ENCODE measurements at places on chromosomes 1 and 21.

- no peak for DNase-seq
Observed at GRCh38 chr1:18901147-18901951, 1.0 kb downstream of the ALDH4A1 start.

DNA sequence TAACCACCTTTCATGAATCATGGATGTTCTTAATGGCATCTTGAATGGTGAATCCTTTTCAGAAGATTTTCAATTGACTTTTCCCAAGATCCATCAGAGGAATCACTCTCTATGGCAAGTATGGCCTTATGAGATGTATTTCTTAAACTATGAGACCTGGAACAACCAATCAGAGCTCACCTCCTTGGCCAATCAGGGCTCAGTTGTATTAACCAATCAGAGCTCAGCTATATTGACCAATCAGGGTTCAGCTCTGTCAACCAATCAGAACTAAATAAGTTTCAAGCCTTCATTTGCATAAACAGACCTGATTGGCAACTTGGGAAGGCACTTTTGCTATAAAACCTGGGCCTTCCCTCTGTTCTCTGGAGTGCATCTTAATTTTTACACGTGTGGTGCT is 13.6 kb upstream of the FAM3B start:
- no peak for DNase-seq

- DNase-seq: no peak
Observed at GRCh38 chr1:221625026-221625425, 116.9 kb downstream of the DUSP10 start.

DNA sequence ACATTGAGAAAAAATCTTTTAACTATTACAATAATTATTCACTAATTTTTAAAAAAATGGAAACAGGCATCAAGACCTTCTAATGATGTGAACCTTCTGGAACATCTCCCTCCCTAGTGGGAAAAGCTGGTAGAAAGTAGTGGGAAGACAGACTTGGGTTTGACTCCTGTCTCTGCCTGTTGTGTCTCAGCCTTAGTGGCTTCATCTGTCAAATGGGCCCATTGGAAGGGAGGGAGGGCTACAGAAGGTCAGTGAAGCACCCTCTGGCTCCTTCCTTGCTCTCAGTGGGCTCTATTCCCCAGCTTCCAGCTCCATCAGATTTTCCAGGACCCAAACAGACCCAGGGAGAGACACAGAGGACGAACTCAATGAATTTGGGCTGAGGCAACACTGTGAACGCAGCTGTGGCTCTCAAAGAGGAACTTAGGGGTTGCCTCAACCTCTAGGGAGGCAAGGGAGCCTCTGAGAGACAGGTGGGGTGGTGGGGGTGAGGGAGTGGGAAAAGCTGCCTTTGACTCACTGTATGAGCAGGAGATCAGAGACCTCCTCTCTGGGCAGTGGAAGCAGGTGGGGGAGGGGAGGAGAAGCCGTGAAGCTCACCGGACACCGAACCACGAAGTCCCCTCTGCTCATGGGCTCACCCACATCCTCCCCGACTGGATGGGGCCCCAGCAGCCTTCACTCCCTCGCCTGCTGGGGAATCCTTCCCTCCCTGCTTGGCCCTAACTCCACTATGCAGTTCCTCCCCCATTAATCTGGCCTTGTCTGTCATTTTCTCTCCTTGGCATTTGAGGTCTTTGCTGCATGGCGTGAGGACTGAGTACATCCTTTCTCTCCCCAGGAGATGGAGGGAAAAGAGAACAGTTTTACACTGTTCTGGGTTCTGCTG is 4.5 kb downstream of the CNR2 start:
- no peak for DNase-seq

DNA sequence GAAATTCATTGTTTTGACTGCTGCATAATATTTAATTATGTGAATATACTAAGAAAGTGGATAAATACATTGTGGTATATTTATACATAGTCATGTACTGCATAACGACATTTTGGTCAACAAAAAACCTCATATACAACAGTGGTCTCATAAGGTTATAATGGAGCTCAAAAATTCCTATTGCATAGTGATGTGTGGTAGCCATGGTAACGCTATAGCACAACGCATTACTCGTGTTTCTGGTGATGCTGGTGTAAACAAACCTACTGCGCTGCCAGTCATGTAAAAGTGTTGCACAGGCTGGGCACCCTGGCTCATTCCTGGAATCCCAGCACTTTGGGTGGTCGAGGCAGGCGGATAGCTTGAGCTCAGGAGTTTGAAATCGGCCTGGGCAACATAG is 52.6 kb upstream of the NHLH2 start:
- no peak for DNase-seq

- no peak for DNase-seq
Observed at GRCh38 chr21:35225573-35225972, 176.5 kb upstream of the RUNX1 start.

- no peak for DNase-seq
Observed at GRCh38 chr21:20026543-20026942, 971.7 kb upstream of the NCAM2 start.

DNA sequence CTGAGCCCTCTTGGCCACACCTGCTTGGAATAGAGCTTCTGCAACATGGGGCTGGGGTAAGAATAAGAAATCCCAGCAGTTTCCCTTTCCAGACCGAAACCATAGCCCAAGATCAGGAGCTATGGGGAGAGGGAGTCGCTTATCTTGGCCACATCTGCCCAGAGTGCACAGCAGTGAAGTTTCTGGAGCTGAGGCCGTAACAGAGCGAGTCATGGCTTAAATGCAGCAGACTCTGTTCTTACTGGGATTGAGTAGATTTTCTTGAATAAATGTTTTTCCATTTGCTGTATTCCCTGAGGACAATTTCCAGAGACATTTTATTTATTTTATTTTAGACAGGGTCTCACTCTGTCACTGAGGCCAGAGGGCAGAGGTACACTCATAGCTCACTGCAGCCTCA is 33.5 kb downstream of the CFAP57 start:
- DNase-seq: no peak

DNA sequence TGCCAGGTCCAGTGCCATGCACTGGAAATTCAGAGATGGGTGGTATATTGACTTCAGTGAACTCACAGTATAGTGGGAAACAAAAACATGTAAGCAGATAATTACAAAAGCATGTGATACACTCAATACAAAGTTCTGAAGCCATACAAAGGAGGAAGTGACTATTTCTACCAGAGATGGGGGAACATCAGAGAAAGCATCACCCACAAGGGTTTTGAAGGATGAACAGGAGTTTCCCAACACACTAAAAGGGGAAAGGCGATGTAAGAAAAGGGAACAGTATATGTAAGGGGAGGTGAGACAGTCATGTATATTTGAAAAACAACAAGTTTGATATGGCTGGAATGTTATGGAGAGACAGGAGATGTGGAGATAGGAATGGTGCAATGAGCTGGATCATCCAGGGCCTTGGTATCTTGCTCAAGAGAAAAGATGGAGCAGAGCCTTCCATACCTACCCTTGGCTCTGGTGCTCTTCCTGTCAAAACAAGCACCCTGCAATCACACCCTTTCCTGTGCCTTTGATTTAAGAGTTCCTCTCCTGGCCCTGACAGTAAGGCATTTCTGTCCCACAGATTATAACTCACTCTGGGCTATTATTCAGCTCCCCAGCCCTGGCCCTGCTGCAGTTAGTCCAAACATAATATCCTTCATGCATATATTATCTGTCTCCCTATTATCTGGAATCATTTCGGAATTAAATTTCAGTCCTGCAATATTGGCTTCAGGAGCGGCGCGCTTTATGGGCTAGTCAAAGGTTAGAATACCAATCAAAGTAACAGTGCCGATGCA is 60.5 kb downstream of the DMAP1 start:
- DNase-seq: no peak

DNA sequence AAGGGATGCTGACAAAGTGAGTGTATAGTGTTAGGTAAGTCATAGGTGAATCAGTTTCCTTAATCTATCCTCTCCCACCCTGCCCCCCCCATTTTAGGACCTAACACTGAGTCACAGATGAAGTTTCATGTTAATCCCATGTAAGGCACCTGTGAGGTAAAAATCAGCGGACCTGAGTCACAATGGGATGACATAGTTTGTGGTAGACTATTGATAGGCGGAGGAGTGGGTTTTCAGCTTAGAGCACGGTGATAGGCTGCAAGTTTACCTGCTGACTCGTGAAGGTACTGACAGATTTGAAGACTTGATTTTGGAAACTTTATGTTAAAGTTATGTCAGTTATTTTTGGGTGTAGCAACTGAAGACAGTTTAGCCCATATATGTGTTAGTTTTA is 1.7 kb downstream of the TOR1AIP1 start:
- peak; percentile 56 for DNase-seq

DNA sequence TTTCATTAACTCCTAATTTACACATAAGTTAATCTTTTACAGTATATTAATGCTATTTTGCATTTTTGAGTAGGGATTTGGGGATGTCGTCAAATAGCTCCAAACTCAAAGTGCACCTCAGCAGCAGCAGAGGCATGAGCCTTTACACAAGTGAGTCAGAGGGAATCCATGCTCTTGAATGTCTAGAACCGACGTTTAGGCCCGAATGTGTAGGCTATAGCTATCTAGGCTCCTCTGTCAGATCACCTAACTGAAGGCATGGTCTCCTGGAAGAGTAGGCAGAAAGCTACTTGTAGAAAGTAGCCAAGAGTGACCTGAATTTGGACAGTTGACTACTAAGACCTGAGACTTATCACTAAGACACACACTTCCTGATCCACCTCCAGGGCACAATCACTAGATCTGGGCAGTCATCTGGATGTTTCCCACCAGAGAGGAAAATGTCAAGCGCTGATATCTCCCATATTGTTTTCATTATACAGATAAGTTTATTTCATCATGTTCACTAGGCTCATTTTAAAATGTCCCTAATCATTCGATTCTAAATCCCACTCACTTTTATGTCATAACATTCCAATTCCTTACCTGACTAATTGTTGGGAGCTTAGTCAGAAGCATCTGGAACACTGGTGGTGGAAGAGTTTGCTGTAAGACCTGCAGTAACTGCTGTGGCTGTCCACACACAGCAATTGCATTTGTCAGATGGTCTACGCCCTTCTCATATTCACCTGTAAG is 15.3 kb downstream of the TOMM20 start:
- DNase-seq: no peak

DNA sequence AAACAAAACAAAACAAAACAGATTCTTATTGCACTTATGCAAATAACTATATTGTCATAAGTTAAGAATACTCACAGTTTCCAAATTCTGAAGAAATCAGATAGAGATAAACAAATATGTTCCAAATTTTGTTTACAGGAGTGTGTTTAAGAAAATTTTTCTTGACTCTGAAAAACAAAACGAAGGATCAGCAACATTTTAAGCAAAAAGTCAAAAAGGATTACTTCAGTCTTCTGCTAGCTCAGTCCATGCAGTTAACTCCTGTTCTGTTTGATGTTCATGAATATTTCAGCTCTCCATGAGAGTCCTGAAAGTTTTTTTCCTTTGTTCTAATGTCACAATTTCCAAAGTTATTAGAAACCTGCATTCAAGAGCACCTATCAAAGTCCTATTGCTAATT is 33.2 kb upstream of the KLF18 start:
- no peak for DNase-seq

- DNase-seq: no peak
Observed at GRCh38 chr1:201609661-201610318, 70.9 kb downstream of the NAV1 start.

DNA sequence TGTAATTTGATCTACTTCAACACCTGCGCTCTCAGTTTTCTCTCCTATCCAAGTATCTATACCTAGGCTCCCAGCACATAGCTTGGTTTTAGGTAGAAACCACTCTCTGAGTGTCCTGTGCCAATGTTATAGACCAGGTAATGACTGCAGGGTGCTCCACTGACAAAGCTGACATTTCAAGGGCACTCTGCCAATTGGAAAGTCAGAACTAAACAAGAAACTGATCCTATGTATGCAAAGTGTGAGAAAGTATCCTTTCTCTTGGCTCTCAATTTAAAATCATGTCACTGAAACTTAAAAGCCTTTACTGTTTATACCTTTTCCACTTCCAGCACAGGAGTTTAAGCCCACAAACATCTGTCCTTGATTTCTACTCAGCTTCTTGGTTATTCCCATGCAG is 45.0 kb upstream of the AIM2 start:
- DNase-seq: no peak

DNA sequence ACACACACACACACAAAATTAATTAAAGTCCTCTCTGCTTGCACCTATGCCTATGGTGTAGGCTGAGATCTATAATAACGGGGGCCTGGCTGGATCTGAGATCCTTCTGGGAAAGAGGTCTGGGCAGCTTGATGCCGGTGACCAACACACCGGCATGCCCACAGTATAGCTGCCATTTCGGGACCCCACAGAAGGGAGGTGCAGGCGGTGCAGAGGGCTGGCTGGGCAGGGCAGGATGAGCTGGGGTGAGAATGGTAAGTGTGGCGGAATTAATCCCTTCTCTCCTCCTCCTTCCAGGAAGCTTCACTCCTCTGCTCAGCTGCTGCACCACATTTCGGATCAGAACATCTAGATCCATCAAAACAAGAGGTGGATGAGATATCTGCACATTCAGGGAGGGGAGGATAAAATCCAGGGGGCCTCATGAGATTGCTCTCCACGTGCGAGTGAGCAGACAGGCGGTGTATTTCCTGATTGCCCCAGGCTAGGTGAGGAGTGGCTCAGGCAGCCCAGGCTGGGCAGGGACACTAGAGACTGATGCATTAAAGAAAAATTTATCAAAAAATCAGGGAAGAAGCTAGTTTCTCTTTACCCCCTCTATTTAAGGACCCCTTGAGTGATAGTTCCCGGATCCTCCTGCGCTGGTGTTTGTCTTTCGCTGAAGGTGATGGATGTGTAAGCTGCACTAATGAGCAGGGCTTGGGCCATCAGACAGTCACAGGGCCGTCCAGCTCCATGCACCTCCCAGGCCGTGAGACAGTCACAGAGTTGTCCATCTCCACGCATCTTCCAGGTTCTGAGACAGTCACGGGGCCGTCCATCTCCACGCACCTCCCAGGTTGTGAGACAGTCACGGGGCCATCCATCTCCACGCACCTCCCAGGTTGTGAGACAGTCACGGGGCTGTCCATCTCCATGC is 449.9 kb downstream of the PTPRU start:
- no peak for DNase-seq

- DNase-seq: no peak
Observed at GRCh38 chr1:192311281-192311680, 5.5 kb upstream of the RGS21 start.

DNA sequence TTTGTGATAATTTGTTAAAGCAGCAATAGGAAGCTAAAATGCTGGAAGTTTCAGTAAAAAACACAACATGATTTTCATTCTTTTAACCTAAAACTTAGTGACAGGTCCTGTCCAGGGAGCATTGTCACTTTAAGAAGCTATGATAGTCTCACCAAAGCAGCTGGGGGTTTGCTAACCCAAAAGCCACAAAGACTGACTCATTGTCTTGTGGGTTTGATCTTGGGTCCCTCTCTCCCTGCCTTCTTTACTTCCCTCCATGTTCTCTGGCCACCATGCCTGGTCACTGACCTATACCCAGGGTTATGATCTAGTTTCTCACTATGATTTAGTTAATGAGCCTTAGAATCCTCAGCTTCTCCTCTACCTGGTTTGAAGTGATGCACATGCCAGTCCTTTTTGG is 213.5 kb upstream of the PTGFR start:
- DNase-seq: no peak

- no peak for DNase-seq
Observed at GRCh38 chr1:158506369-158506987, 34.5 kb downstream of the OR10R2 start.

All from activated CD8-positive, alpha-beta memory T cell treated with anti-CD3 and anti-CD28 coated beads for 4 hours (primary cell).